ENCODE measurements at places on chromosomes 1 and 21. TPM values are rescaled to one million over a fixed set of nuclear protein-coding genes. Genes with fewer than 3 reads are reported as not detected.

ITLN2 gene
- not detected for total RNA-seq

SLFNL1 gene
- 0.16 TPM for total RNA-seq

RUNX3 gene
- total RNA-seq = not detected

VWA5B1 gene
- total RNA-seq = not detected

SH2D2A gene
- 0.18 TPM for total RNA-seq

SHISAL2A gene
- total RNA-seq = not detected

SOAT1 gene
- total RNA-seq = 22.8 TPM

OLFML3 gene
- total RNA-seq = 28.7 TPM

MIXL1 gene
- not detected for total RNA-seq

SFN gene
- not detected for total RNA-seq

OR4F16 gene
- not detected for total RNA-seq

PLK3 gene
- 18.1 TPM for total RNA-seq

SLC35F3 gene
- not detected for total RNA-seq

RLF gene
- total RNA-seq = 15.1 TPM

SERPINC1 gene
- total RNA-seq = not detected

HOOK1 gene
- not detected for total RNA-seq

IFNAR2 gene
- total RNA-seq = 6.0 TPM

COL9A2 gene
- 1.5 TPM for total RNA-seq

RBBP4 gene
- total RNA-seq = 73.7 TPM

OR10K2 gene
- not detected for total RNA-seq

KDF1 gene
- not detected for total RNA-seq

MPC2 gene
- 60.5 TPM for total RNA-seq

NOS1AP gene
- not detected for total RNA-seq

WLS gene
- 59.4 TPM for total RNA-seq

FCGR3B gene
- not detected for total RNA-seq

SERTAD4 gene
- 0.18 TPM for total RNA-seq

GJA5 gene
- 0.18 TPM for total RNA-seq

Data from cardiac atrium fibroblast (primary cell).